ENCODE measurements at places on chromosomes 4 and X.

- no peak for DNase-seq
Observed at GRCh38 chr4:4888695-4889094, 29.2 kb downstream of the MSX1 start.

DNA sequence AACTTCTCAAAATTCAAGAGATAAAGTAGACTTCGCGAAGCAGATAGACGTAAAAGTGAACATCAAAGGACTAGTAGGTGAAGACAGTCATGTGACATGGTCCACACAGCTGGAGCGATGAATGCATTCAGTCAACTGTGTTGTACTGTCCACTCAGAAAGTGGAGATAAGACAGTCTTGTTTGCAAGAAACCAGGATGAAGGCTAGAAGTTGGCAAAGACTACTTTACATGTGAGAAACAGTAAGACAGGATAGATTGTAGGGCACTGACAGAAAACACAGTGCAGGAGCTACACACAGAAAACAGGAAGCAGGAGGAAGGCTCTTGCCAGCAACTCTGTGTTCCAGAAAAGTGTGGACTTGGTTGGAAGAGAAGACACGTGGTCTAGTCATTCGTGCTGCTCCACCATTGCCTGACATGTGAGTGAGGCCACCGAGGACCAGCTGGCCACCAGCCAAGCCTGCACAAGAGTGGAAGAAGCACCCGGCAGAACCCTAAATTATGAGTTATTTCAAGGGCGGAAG lies 78.9 kb downstream of the FAT1 start:
- DNase-seq: no peak

DNA sequence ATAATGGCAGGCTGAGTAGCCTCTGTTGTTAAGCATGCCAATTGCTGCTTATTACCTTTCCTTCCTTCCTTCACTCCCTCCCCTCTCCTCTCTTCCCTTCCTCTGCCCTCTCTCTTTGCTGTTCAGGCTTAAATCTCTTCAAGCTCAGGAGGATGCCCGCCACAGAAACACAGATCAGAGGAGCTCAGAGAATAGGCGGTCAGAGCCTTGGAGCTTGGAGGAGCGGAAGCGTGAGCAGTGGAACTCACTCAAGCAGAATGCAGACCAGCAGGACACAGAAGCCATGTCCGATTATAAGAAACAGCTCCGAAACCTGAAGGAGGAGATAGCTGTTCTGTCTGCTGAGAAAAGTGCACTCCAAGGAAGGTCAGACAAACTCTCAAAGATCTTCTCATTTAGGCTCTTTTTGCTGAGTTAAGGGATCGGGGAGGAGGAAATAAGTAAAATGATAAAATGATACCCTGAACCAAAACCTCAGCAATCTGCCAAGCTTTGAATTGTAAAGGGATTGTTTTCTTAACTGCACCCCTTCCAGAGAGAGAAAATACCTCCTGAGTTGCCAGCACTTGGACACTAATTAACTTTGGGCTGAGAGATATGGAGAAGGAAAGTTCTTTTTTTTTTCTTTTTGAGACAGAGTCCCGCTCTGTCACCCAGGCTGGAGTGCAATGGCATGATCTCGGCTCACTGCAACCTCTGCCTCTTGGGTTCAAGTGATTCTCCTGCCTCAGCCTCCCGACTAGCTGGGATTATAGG lies 20.9 kb downstream of the SPATA18 start:
- DNase-seq: no peak

- DNase-seq: no peak
Observed at GRCh38 chr4:42398171-42398870, 1.0 kb downstream of the SHISA3 start.

GRCh38 chr4:76681996-76682395 lies 215.9 kb downstream of the SOWAHB start:
- no peak for DNase-seq

DNA sequence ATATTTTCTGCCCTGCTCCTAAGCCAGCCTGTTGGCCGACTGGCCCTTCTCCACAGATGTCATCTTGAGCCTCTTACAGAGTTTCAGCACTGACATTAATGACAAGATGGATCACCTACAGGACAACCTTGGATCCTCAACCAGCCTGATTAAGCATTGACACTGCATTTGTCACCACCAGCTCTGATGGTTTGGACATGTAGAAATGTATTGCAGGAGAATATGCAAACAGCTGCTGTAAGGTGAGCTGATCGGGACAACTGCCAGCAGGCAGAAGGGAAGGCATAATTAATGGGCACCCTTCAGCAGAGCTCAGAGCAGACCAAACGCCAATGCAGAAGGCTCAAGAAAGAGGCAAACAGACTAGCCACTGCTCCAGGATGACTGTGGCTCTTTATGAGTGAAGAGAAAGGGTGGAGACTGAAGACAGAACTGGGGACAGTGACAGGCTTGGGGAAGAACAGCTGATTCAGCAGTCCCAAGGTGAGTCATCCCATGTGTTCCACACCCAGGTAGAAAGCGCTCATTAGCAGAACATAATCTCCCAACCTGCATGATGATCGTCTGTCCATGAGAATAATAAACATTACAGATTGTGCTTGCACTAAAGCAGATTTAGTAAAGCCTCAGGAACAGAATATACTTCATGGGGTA lies 6.7 kb downstream of the CORIN start:
- DNase-seq: no peak

- no peak for DNase-seq
Observed at GRCh38 chrX:41386222-41386990, 52.4 kb downstream of the DDX3X start.

DNA sequence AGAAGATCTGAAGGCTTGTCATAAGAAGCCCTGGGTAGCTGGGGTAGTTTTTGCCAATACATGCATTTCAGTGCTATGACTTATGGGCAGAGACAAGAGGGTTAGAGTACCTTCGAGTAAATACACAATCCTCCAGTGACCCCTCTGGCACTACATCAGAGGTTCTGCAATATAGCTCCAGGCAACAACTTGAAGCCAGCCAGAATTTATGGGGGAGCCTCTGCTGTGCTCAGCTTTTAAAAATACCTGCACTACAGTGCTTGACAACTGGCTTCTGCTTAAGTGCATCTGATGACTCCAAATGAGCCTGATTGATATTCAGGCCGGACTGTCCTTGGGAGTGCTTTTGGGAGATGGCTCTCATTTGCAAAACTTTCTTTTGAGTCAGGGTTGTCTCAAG lies 44.9 kb upstream of the SMAD1 start:
- DNase-seq: no peak

DNA sequence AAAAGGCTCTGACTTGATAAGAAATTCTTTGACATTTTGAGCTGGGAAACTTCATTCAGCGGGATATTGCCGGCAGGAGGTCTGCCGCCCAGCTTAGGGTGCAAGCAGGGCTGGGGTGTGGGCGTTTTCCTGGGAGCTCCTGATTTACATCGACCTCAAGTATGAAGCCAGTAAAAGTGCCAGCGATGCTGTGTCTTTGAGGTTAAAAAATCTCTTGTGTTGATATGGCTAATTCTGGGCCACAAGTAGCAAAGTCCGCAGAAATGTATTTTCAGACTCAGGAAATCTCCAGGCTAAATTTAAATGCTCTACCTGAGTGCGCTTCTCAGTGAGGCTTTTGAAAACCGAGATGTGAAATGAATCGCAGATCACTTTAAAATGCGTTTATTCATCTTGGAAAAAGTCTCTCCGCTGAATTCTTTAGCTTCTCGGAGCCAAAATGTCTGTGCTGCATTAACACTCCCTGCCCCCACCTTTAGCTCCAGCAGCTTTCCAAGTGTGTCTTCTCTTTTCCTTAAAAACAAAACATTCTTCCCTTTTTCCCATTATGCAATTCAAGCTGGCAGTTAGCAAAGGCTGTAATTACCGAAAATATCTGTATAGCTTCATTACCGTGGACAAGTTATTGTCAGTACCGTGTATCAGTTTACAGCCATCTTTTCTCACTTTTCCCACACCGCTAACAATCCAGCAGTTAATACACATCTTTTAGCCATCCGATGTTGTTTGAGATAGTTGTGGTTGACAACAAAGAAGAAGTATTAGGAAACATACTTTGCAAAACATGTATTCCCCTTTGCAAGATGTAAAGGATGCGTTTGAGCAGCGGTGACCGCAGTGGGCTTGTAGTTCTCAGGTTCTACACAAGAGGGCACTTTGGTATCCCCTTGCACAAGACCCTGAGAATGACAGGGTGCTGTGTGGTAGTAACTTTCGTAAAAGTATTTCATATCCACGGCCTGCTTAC lies 136.0 kb upstream of the STX18 start:
- DNase-seq: no peak

GRCh38 chr4:174764105-174764729 lies 64.8 kb downstream of the GLRA3 start:
- DNase-seq: no peak

GRCh38 chrX:129452523-129452922 lies 70.8 kb downstream of the SMARCA1 start:
- no peak for DNase-seq
